Stimulated activated CD8-positive, alpha-beta memory T cell treated with anti-CD3 and anti-CD28 coated beads, Interleukin-4, amount 100 ng/mL, for 1 hour (primary cell): ENCODE measurements at places on chromosomes 12 and 14.

DNA sequence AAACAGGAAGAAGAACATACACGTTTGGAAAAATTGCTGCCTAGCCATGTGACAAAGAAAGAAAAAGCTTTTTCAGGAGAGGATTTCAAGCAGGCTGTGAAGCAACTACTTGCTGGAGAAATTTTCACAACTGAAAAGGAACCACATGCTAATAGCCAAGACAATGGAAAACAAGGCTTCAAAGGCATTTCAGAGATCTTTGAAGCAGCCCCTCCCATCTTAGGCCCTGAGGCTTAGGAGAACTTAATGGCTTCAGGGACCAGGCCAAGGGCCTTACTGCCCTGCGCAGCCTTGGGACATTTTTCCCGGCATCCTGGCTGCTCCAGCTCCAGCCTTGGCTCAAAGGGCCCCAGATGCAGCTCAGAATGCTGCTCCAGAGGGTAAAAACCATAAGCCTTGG lies 255.9 kb upstream of the ARID2 start:
- DNase-seq = no peak

DNA sequence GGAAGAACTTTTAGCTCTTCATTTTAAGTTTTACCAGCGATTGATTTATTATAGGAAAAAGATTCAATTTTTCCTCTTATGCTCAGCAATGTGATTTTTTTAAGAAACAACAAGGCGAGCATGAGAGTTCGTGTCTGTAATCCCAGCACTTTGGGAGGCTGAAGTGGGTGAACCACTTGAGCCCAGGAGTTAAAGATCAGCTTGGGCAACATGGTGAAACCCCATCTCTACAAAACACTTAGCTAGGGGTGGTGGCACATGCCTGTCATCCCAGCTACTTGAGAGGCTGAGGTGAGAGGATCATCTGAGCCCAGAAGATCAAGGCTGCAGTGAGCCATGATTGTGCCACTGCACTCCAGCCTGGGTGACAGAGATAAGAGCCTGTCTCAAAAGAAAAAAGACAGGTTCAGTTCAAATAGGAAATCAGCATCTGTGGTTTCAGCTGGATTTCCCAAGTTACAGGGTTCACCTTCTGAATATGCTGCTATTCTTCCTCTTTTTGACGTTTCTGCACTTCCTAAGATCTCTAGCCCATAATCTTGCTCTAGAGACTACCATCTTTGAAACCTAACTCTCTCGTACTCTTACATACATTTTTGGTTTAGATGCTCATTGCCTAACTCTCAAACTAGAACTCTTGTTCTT lies 274.7 kb downstream of the SEC23A start:
- DNase-seq = no peak

DNA sequence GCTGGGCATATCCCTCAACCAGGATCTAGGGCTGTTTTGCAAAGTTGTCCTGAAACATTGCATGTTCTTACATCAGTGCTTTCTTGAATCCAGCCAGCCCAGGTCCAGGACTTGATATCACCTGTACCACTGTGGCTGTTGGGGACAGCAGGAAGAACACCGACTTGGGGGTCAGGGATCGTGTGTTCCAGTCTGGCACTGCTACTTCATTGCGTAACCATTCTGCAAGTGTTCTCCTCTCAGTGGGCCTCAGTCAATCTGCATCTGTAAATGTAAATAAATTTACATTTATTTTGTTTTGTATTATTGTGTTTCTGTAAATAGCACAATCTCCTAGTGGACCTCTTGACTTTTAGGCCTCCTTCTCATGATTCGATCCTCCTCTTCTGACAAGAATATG lies 167.3 kb downstream of the SUDS3 start:
- no peak for DNase-seq

GRCh38 chr12:45582986-45583659 lies 146.4 kb upstream of the ARID2 start:
- no peak for DNase-seq

- no peak for DNase-seq
These were observed 69.5 kb upstream of the SLC24A4 start for GRCh38 chr14:92253381-92253894.

DNA sequence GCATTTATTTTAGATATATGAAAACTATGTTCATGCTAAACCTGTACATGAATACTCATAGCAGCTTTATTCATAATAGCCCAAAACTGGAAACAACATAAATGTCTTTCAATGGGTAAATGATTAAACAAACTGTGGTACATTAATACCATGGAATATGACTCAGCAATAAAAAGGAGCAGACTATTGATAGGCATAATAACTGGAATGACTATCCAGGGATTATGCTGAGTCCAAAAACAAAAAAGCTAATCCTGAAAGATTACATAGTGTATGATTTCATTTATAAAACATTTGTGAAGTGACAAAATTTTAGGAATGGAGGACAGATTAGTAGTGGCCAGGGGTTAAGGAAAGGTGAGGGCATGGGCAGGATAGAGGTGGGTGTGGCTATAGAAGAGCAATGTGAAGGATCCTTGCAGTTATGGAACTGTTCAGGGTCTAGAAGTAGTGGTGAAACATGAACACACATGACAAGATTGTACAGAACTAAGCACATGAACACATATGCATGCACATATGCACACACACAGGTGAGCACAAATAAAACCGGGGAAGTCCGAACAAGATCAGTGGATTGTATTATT lies 61.1 kb upstream of the CDKN3 start:
- DNase-seq = no peak

DNA sequence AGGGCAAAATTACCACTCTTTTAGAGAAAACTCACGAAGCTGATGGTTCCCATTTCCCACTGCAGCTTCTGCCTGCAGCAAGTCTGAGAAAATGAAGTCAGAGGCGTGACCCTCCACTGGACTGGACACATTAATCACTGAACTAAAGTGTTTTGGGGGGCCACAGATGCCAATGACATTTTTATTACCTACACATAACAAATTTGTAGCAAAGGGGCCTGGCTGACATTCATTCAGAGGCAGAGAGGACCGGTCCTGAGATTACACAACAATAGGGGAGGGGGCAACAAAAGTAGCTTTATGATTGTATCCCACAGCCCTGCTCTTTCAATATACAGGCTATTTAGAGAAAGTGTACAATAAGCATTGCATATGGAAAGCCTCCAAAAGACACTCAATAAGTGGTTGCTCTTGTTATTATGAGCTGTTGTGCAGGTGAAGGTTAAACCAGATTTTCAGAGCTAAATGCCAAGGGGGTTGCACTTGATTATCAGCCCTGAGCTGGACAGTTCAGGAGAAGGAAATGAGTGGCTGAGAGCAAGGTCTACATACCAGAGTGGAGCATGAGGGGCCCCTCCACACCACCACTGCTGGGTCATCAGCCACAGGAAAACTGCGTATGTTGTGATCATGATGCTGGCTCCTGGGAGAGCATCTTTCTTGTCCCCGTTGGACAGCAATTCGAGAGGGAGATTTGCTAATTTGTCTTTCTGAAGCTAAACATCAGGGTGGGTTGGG lies 41.5 kb upstream of the CCDC60 start:
- no peak for DNase-seq

- DNase-seq = no peak
These were observed 217.3 kb downstream of the FBXL14 start for GRCh38 chr12:1377117-1377516.

- DNase-seq = no peak
These were observed 8.5 kb downstream of the SEL1L start for GRCh38 chr14:81525129-81525528.

DNA sequence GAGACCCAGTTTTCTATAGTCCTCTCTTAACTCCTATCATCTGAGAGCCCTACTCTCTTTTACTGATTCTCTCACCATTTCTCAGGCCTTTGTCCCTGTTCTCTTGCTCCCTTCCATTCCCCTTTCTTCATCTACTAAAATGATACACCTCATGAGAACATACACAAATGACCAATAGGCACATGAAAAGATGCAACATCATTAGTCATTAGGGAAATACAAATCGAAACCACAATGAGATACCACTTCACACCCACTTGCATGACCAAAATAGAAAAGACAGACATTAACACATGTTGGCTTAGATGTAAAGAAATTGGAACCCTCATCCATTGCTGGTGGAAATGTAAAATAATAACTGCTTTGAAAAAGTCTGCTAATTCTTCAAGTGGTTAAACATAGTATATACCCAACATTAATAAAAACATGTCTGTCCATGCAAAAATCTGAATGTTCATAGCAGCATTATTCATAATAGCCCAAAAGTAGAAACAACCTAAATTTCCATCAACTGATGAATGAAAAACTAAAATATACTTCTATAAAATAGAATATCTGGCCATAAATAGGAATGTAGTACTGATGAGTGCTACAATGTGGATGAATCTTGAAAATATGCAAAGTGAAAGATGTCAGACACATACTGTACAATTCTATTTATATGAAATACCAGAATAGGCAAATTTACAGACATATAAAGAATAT lies 66.0 kb downstream of the DENND5B start:
- DNase-seq = no peak

DNA sequence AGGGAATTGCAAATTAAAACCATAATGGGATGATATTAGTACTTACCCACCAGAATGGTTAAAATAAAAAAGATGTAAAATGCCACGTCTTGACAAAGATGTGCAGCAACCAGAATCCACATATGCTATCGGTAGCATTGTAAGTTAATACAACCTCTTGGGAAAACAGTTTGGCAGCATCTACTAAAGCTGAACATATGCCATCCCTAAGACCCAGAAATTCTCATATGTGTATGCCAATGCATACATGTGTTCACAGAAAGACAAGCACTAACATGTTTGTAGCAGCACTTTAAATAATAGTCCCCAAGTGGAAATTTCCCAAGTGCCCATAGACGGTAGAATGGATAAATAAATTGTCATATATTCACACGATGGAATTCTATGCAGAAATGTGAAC lies 28.3 kb upstream of the SLC5A8 start:
- no peak for DNase-seq

- DNase-seq = no peak
These were observed 6.9 kb downstream of the LMO3 start for GRCh38 chr12:16599081-16599480.

- no peak for DNase-seq
These were observed 15.2 kb downstream of the FGFR1OP2 start for GRCh38 chr12:26953447-26953846.

- no peak for DNase-seq
These were observed 467.1 kb downstream of the ATP23 start for GRCh38 chr12:58408516-58408915.

DNA sequence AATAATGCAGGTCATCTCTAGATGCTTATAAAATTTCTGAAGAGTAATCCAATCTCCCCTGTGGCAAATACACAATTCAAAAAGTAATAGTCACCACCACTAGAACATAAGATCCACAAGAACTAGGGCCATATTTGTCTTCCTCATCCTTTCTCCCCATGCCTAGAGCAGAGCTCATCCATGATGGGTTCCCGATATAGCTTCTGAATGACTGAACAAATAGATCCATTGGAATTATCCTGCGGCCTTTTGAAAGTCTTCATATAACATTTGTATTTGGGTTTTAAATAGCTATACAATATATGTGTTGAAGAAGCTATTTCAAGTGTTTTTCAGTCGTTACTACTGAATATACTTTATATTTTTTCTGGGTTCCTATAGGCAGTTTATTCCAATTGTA lies 5.7 kb downstream of the DCN start:
- no peak for DNase-seq

GRCh38 chr12:14373217-14373616 lies 7.7 kb downstream of the ATF7IP start:
- no peak for DNase-seq

- no peak for DNase-seq
These were observed 28.5 kb downstream of the RASSF9 start for GRCh38 chr12:85807730-85808129.

- peak; percentile 87 for DNase-seq
These were observed at the start of gene GNPTAB for GRCh38 chr12:101830367-101831325. TSS of gene GNPTAB (minus strand) at chr12:101830959. CDS start at chr12:101830675, 284 bp downstream.

- DNase-seq = no peak
These were observed 1312.7 kb upstream of the USP15 start for GRCh38 chr12:60947533-60947932.

DNA sequence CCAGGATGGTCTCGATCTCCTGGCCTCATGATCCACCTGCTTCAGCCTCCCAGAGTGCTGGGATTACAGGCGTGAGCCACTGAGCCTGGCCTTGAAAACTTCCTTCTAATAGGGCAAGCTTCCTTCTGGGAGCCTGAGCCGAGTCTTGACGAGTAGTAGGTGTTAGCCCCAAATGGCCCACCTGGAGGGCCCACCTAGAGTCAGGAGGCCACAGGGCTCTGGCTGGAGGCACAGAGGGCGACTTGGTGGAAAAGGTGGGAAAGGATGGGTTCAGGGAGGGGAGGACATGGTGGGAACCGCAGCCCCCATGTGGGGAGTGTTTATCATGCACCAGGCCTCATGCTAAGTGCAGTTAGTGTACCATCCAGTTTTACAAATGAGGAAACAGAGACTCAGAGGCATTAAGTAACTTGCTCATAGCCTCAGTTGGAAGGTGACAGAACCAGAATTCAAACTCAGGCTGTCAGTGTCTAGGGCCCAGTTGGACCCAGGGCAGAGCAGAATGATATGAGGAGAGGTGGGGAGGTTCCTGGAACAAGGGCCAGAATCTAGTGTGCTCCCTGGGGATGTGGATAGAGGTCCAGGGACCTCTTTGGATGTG lies 3.1 kb upstream of the LRP1-AS start:
- DNase-seq = no peak

DNA sequence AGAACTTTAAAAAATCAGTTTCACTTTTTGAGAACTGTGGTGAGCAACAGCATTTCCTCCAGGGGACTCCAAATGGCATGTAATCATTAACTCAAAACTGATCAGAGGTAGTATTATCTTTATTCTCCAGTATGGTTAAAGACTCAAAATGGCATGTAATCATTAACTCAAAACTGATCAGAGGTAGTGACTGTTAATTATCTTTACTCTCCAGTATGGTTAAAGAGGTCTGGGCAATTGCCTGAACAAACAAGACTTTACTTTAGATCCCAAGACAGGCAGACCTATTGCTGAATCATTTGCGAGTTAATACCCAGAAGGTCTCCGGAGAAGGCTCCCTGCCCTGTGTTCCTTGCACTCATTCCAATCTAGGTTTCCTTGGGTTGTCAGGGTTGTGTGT lies 6.6 kb upstream of the ACADS start:
- no peak for DNase-seq

- DNase-seq = no peak
These were observed 17.6 kb upstream of the AEBP2 start for GRCh38 chr12:19421503-19422282.

DNA sequence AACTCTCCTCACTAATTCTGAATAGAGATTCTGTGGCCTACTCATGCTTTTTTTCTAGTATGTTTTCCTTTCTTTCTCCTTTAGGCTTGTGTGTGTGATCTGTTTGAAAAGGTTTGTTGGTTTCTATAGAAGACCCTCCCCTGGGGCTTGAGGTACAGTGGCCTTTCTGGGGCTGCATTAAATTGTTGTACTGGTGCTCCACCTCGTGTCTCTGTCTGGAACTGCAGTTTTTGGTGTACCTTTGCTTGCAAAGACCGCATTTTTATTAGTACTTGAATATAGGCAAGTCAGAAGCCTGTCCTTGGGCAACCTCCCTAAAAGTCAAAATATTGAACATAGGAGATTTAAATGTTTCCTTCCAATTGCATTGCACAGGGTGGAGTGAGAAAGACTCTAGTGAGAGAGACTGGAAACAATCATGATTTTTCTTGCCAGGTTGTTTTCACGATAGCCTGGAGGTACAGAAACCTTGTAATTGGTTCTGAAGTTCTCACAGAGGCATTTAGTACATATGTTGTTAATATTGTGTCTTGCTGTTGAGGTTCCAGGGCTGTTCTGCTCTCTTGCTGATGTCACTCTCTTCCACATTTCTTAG lies 39.0 kb downstream of the SLCO1B1 start:
- DNase-seq = no peak

- DNase-seq = no peak
These were observed 289.5 kb upstream of the FAR2 start for GRCh38 chr12:28859551-28859950.

GRCh38 chr12:100737168-100737567 lies 57.4 kb upstream of the ANO4 start:
- no peak for DNase-seq
